ENCODE measurements at places on chromosomes 12 and 14.

GRCh38 chr12:32826807-32827412, 69.7 kb downstream of the PKP2 start:
- no peak for DNase-seq

DNA sequence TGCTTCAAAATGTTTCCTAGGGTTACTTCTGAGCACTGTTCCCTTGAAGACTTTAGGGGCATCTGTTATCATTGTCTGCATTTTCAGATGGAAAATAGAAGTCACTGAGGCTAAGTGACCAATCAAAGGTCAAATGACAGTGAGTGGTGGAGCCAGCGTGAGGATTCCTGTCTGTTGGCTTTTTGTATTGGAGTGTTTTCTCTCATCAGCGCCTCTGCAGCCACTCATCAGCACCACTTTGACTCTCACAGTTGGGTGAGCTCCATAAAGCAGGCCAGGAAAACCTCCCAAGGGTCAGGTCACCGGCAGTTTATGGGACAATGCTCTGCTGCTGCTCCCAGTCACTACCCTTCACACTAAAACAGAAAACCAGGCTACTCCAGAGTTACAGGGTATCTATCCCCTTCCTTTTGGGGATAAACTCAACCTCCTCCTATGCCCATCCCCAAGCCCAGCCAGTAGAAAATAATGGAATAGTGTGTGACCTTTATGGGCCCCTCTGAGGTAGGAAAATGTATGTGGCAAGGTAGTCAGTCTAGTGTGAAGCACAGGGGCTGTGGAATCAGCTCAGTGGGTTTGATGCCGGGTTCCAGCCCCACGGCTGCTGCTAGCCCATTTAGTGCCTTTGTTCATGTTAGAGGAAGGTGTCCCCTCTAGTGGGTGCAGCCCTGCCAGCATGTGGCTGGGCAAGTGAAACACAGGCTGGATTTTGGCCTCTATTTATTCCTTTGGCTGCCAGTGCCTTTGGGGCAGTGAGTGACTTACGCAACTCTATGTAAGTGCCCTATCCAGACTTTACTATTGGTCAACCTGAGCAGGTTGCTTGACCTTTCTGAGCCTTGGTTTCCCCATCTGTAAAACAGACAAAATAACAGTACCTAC, 133.8 kb upstream of the CPM start:
- no peak for DNase-seq

DNA sequence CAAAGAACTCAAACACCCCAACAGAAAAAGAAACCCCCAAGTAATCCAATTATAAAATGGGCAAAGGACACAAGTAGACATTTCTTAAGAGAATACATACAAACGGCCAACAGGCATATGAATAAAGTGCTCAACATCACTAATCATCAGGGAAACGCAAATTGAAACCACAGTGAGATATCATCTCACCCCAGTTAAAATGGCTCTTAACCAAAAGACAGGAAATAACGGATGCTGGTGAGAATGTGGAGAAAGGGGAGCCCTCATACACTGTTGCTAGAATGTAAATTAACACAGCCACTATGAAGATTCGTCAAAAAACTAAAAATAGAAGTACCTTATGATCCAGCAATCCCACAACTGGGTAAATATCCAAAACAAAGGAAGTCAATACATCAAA, 52.4 kb downstream of the CLMN start:
- no peak for DNase-seq

DNA sequence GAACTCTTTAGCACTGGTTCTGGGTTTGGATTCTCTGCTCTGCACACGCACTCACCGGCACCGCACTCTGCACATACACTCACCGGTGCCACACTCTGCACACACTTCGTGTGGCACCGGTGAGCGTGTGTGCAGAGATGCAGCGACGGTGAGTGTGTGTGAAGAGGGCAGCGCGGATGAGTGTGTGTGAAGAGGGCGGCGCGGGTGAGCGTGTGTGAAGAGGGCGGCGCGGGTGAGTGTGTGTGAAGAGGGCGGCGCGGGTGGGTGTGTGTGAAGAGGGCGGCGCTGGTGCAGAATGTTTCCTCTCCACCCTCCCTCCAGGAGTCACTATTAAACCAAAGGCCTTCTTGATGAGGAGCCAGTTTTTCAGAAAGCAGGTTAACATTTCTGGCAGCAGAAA, 49.2 kb upstream of the MMP17 start:
- DNase-seq, result no peak

DNA sequence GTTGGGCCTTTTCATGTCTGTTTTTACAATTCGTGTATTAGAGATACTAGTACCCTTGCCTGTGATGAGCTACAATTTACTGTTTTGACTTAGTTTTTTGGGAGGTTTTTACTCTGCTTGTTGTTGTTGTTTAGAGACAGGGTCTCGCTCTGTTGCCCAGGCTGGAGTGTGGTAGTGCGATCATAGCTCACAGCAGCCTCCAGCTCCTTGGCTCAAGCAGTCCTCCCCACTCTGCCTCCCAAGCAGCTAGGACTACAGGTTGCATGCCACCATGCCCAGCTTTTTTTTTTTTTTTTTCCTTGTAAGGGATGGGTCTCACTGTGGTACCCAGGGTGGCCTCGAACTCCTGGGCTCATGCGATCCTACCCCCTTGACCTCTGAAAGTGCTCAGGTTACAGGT, 52.0 kb upstream of the DIP2B start:
- DNase-seq, result no peak

GRCh38 chr12:21559855-21560569, 33.9 kb downstream of the SPX start:
- DNase-seq, result no peak
